ENCODE measurements at places on chromosomes 12 and 14.

DNA sequence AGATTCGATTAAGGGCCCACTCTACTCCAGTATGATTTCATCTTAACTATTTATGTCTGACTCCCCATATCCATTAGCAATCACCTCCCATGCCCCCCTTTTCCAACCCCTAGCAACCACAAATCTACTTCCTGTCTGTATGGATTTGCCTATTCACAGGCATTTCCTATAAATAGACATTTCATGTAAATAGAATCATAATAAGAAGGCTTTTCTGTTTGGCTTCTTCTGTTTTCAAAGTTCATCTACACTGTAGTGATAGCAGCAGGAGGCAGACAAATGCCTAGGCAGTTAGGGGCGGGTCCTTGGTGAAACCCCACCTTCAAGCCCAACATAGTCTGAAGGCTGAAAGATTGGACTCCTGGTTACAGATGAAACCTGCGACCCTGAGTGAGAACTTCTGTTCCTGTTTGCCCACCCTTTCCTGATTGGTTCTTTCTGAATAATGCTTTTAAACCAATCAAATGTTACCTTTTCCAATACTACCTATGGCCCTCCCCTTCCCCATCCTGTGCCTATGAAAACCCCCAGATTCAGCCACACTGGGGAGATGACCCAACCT lies 62.1 kb upstream of the HECTD1 start:
- DNase-seq, result no peak

GRCh38 chr12:54138219-54138618 lies 50.6 kb downstream of the SMUG1 start:
- no peak for DNase-seq

GRCh38 chr14:102927346-102927877 lies 4.9 kb downstream of the AMN start:
- DNase-seq, result no peak

GRCh38 chr14:58663494-58664111 lies 25.8 kb downstream of the DACT1 start:
- DNase-seq, result peak; percentile 48

- DNase-seq, result no peak
These were observed 60.5 kb downstream of the AMN start for GRCh38 chr14:102982852-102983470.

GRCh38 chr12:64160711-64161060 lies 61.4 kb downstream of the KICS2 start:
- no peak for DNase-seq

GRCh38 chr12:15942475-15942874 lies 31.3 kb downstream of the DERA start:
- DNase-seq, result no peak

DNA sequence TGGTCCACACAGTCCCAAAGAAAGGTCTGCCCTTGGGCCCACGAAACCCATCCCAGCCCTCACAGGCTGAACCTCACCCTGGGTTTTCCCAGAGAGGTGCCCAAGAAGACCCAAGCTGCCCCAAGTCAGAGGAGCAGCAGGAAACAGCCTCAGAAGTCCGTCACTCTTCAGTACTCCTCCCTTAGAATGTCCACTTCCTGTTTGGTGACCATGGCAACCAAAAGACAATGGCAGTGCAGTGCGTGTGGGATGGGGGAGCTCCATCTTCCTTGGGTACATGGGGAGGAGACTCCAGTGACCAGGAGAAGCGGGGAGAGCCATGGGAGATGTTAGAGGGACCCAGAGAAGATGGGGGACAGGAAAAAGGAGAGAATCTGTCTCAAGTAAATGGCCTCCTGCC lies 11.3 kb downstream of the SELPLG start:
- no peak for DNase-seq

DNA sequence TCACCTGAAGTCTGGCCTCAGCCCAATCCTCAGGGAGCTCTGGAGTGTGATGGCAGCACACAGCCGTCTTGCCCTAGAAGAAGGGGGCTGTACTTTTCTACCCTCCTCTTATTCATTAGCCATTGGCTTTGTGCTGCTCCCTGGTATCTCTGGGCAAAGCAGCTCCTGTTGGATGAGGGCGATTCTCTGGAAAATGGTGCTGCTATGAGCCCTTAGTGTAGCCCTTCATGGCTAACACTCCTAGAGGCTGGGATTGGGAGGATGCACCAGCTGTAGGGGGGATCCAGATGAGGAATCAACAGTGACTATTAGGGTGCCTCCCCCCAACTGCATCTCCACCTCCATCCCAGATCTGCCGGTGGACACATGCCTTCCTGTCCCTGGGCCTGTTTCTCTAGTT lies 32.6 kb downstream of the RPH3A start:
- DNase-seq, result no peak

DNA sequence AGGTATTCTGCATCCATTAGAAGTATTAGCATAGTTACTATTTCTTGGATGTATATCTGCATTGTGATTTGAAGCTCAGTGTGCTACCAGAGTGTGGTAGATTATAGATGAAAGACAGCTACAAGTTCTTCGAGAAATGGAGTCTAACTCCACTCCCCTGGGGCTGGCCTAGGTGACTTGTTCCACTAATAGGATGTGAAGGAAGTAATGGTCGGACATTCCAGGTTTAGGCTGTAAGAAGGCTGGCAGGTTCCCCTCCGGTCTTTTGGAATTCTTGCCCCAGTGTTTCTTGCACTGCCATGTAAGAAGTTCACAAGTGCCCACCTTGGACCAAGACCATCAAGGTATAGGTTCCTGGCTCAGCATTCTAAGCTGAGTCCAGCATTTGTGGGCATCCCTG lies 236.4 kb downstream of the FLRT2 start:
- no peak for DNase-seq

DNA sequence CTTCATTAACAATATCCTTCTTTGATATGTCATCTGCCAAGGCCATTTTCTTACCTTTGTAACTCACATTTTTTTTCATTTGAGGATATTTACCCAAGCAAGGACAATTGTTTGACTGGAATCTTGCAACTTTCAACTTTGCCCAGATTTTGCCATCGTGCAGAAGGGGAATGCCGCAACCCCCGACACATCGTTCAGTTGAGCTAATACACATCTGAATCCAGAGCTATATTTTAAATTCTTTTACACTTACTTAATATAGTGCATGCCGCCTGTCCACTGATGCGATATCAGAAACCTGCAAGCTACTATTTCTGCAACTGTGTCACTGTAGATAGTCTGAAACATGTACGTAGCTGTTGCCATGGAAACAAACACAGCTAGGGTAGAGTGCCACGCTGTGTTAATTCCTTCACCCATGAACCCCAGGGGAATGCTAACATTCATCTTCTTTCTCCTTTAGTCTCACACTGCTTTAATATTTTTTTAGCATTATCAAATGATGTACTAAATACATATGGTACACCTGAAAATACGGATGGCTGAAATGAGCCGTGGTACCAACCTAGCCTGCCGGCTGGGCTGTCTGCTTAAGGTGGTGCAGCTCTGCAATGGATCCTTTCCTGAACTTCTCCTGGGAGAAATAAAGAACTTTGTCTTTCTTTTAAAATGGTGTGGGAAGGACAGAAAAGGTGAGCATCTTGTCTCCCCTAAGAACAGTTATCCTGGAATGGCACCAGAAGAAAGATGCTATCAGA lies 77.0 kb upstream of the FOXN3 start:
- DNase-seq, result no peak

- DNase-seq, result no peak
These were observed 21.4 kb upstream of the HECTD1 start for GRCh38 chr14:31229009-31229408.

DNA sequence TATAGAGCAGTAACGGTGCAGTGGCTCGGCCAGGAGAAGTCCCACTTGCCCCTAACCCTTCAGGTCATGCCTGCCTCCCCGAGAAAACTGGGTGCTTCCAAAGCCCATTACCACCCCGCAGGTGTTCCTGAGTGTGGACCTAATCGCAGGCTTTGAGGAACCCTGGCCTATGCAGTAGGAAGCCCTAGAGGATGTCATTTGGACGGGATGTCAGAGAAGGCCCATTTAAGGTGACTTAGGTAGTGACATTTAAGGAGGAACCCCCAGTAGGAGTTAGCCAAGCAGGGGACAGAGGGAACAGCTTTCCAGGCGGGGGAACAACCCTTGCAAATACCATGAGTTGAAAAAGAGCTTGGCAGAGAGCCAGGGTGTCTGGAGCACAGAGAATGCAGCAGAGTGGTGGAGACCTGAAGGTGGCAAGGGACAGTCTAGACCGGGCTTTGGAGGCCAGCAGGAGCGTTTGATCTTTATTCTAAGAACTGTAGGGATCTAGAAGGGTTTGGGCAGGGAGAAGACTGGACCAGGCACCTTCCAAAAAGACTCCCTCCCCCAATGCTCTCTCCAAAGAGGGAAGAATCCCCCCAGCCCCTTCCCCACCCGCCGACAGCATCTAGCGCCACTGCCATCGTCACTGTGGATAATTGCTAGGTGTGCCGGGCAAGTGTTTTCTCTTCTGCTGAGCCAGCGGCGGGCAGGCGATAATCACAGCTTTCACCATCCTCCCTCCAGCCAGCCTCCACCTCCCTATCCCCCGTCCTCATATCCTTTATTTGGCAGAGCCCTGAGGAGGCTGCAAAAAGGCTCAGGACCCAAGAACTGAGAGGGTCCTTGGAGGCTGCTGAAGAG lies 33.3 kb upstream of the BEGAIN start:
- DNase-seq, result no peak

DNA sequence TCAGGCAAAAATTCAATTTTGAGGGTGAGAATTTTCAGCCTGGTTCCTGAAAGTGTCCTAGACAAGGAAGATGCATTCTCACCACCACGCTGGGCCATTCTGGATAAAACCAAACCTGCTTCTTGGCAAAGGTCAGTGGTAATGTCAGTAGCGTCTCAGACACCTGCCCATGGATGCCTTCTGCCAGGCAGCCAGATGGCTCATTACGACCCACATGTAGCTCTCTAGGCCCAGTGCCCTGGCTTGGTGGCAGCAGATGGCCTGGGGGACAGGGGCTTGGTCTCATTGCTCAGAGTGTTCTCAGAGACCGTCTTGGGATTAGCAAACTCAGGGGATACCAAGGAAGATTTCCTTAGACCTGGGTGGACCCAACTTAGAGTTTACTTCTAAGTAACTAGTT lies 105.1 kb downstream of the ARF6 start:
- DNase-seq, result no peak

GRCh38 chr14:22517117-22517720 lies 71.8 kb downstream of the DAD1 start:
- DNase-seq, result no peak

- no peak for DNase-seq
These were observed 79.5 kb downstream of the PIK3C2G start for GRCh38 chr12:18340786-18341185.

DNA sequence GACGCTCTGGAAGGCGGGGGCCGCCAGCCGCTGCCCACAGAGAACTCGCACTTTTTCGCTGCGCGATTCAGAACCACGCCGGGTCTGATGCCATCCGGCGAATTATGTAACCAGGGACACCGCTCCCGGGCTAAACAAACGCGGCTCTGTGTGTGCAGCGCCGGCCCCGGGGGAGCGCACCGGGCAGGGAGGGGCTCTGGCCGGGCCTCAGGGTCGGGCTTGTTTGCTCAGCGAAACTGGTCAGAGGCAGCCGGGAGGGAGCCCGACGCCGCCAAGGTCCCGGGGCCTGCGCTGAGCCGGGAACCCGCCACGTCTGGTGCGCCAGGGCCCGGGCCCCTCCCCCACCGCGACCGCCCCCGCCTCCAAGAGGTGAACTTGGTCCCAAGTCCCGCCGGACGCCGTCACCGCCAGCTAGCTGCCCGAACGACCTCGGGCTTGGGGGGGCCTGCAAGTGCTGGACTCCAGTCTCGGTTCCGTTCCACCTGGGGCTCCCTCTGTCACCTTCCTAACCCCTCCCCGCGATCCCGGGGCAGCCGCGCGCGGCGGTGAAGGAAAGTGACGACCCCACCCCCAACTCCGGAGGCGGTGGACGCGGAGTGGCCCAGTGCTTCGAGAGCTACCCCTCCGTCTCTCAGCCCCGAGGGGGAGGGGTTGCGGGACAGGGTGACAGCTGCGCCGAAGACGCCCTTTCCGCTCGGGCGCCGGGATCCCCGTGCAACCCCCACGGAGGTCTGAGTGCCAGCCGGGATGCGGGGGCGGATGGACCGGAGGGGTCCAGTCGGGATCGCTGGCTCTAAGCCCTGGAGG lies 848 bp downstream of the CTDSP2 start:
- DNase-seq, result peak; percentile 23

DNA sequence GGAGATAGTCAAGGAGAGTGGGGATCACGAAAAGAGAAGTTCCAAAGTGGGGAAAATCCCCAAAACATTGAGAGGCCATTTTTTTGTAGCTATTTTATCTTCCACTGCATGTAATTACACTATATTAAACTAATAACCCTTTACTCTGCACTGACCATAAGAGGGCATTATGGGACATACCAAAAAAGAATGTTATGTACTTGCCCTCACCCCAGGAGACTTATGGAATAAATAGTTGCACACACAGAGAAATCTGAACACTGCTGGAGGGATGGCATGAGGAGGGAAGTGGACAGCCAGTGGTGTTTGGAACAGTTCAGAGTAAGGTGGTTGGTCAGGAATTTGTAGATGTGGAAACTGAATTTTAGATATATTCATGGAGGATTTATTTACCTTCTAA lies 422.9 kb downstream of the SNAPC1 start:
- no peak for DNase-seq

GRCh38 chr12:32868885-32869284 lies 27.7 kb downstream of the PKP2 start:
- DNase-seq, result no peak

GRCh38 chr14:35336494-35337268 lies 44.5 kb downstream of the PSMA6 start:
- peak; percentile 98 for DNase-seq

DNA sequence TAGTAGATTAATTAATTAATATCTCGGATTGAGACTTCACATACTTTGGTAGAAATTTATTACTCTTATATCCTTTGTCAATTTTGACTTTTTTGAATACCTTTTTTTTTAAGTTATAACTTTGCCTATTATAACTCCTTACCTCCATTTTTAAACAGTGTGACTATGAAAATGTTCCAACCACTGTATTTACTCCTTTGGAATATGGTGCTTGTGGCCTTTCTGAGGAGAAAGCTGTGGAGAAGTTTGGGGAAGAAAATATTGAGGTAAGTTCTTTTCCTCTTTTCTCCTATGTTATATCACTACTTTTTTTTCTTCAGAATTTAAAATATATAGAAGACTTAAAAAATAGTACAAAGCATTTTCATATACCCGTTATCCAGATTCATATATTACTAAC lies 27.8 kb downstream of the EID3 start:
- no peak for DNase-seq

DNA sequence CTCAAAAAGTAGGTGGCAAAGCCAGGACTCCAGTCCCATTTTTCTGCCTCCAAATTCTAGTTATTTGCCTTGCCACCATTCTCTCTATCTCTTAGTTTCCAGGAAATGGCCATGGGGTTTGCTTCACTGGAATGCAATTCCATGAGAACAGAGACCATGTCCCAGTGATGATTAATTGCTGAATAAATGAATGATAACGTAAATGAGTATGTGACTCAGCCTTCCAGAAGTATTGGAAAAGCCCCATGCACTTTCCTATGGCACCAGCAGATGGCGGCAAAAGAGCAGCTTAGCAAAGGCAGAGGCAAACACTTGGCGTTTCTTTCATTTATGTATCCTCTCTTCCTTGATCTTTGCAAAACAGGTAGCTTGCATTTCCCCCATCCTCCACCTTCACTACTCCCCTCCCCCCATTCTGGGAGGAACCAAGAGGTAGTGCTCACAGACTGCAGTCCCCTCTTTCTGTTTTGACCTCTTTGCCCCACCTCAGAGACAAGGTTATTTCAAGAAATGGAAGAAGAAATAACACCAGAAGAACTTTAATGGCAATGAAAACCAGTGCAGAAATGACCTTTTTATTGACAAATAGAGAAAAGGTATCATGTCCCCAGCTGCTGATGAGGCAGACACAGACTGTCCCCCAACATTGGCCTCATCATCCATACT lies 21.3 kb downstream of the TBX3 start:
- DNase-seq, result peak; percentile 63

GRCh38 chr14:72608391-72609204 lies 285.3 kb downstream of the DPF3 start:
- DNase-seq, result no peak
